HEK293T (cell line): ENCODE measurements at places on chromosomes 11 and 22.

DNA sequence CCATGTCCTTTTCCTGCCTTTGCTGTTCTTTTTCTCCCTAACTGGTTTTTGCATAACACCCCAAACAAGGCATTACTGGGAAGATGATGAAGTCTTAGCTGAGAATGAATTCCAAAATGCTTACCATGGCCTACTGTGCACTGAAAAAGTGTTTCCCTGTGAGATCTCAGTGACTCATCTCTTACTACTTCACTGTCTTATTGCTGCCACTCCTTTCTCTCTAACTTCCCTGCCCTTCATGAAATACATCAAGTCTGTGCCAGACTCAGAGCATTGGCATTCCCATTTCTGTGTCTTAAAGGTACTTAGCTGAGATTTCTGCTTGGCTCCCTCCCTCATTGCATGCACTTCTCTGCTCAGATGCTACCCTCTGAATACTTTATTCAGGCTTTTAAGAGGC, 49.1 kb upstream of the MUC15 start:
- DNase-seq, result no peak

GRCh38 chr11:35714882-35715627, 52.5 kb downstream of the TRIM44 start:
- DNase-seq, result no peak

DNA sequence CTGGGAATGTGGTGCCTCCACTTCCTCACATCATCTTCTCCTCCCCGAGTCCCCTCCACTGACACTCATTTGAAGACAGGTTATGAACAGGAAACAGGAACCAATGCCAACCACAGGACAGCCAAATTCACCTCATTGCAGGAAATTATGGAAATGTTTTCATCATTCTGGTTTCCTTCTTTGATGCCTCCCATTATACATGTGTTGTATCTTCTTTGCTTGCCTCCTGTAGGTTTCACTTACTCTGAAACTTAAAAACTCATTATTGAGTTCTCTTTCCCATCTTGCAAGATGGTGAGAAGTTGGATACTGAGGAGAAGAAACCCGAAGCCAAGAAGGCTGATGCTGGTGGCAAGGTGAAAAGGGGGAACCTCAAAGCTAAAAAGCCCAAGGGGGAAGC, 108.5 kb downstream of the PHF21B start:
- no peak for DNase-seq

DNA sequence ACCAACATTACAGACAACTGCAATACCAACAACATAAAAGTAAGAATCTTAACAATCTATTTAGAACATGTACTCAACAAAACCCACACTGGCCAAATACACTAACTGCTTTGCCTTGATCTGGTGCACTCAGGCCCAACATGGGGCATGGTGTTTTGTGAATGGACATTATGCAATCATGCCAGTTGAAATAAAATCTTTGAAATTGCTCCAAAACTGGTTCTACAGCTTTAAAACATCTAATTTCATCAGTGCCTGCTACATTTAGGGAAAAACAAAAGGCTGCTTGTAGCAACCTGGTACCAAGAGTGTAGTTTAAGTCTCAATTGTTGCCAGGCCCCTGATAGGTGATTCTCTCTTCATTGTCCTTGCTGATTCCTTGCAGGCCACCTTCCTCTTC, 3.3 kb upstream of the CTR9 start:
- no peak for DNase-seq
